ENCODE measurements at places on chromosomes 11 and 22.
A peak's percentile ranks its signal among the peaks of the same experiment; 100 is the strongest.

- DNase-seq, result peak; percentile 97
Measured at GRCh38 chr22:23144932-23145877, at the start of gene RAB36. TSS of gene RAB36 (plus strand) at chr22:23145477. CDS start at chr22:23146617, 1,140 bp downstream.

GRCh38 chr11:2818503-2818902 is 67.1 kb downstream of the CDKN1C start:
- DNase-seq, result no peak

DNA sequence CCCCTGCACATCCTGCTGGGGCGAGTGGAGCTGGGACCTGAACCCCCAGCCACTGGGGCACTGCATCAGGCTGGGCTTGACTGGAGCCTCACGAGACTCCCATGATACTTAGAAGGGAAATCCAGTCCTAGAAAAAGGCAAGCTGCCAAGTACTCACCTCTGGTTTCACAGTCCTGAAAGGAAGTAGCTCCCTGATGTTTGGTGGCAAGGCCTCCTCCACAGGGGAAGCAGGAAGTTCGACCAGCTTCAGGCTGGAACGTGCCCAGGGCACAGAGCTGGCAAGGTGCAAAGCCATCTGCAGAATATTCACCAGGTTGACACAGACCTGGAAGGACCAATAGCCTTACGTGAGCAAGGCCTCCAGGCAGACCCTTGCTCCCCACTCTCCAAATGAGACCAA is 26.8 kb upstream of the NRIP3 start:
- no peak for DNase-seq

DNA sequence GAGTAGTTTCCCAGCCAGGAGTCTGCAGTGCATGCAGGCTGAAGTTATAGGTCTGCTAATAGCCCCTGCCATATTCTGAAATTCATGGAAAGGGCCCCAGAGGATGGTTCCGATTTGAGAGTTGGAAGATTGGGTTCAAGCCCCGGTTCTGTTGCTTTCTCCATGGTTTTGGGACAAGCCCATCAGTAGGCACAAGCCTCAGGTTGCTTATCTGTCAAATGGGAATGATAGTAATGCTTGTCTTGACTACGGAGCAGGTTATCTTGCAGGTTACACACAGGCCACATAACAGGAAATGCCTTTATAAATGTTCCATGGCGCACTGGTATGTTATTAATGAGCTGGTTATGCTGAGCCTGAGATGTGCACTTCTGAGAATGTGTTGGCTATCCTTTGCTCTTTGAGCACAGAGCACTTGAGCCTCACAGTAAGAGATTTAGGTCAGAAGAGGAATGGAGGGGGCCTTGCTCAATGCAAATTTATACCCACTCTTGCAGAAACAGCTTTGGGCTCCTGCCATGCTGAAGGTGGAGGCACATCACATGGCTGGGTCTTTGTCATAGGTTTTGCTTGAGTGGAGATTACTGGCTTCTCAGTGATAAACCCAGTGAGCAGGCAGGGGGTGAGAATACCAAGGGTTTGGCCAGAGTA is 47.1 kb downstream of the ZNRF3 start:
- peak; percentile 69 for DNase-seq

DNA sequence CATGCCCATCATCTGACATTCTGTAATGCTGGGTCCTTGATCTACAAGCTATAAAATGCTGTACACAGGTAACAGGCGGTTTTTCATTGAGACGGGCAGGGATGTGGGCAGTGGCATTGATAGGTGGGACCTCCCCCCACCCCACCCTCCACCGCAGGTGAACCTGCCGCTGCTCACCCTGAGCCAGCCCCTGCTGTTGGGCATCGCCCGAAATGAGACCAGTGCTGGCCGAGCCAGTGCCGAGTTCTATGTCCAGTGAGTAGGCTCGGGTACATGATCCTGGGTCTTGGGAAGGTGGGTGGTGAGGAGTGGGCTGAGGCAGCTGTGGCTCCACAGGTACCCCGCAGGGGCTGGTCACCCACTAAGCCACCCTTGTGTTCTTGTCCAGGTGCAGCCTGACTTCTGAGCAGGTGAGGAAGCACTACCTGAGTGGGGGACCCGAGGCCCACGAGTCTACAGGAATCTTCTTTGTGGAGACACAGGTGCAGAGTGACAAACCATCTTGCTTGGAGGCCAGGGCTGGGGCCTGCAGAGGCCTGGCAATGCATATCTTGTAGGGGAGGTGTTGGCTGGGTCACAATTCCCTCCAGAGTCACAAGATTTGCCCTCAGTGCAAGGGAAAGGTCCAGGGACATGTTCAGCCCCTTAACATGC is 1.1 kb upstream of the DNAJC4 start:
- no peak for DNase-seq

- no peak for DNase-seq
Measured at GRCh38 chr22:44145544-44145943, 35.2 kb upstream of the PARVG start.

- DNase-seq, result no peak
Measured at GRCh38 chr11:113862435-113862834, 12.9 kb downstream of the USP28 start.

DNA sequence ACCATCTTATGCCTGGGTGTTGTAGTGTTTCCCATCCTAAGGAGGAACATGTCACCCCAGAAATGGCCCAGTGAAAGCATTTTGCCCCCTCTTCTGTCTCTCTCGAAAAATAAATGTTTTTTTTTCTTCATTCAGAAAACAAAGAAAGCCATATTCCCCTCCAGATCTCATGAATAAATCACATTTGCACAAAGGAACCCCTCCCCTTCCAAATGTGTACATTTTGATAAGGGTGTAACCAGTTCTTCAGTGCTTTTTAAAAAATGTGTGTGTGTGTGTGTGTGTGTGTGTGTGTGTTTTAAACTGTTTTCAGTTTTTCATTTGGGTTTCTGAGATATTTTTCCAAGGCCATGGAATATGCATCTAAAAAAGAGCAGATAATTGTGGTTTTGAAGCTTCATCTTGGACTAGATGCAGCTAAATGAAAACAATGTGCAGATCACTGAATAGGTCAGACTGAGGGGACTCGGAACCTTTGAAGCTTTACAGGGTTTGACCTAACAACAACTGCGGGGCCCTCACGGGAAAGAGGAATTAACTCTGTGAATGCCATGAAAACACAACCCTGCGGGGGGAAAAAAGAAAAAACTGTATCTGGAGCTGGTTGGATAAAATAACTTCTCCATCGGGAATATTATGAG is 76.4 kb downstream of the YAP1 start:
- DNase-seq, result no peak

DNA sequence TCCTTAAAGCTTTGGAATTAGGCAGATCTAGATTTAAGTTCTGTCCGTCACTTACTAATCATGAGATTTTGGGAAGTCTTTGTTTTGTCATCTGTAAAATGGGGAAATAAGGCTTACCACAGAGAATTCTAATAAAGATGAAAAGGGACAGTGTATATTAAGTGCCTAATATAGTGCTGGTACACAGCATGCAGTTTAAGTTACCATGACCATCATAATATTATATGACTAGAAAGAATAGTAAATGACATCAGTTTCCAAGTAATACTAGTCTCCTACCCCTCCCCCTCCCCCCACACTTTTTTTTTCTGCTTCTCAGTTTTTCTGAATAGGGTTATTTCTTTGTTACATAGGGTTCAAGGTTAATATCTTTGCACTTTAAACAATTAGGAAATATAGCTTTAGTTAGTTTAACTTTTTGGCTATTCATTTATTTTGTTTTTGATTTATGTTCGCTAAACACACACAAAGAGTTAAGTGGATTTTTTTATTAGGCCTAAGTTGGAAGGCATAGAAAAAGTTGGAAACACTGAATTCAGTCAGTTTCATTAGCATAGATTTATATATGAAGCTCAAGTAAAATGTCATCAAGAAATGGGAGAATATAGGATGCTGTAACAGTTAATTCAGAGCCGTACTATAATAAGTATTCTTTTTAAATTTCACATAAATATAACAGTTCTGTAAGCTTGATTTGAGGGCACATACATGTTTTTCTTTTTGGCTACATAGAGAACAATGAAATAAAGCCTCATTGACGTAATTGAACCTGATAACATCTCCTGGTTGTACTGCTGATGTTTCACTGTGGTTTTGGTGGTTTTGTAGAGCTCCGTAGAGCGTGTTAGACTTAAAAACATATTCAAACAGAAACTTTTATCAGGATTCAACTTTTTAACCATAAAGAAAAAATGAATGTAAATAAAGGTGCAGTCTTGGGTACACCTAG is 121.2 kb downstream of the PDE3B start:
- peak; percentile 67 for DNase-seq

DNA sequence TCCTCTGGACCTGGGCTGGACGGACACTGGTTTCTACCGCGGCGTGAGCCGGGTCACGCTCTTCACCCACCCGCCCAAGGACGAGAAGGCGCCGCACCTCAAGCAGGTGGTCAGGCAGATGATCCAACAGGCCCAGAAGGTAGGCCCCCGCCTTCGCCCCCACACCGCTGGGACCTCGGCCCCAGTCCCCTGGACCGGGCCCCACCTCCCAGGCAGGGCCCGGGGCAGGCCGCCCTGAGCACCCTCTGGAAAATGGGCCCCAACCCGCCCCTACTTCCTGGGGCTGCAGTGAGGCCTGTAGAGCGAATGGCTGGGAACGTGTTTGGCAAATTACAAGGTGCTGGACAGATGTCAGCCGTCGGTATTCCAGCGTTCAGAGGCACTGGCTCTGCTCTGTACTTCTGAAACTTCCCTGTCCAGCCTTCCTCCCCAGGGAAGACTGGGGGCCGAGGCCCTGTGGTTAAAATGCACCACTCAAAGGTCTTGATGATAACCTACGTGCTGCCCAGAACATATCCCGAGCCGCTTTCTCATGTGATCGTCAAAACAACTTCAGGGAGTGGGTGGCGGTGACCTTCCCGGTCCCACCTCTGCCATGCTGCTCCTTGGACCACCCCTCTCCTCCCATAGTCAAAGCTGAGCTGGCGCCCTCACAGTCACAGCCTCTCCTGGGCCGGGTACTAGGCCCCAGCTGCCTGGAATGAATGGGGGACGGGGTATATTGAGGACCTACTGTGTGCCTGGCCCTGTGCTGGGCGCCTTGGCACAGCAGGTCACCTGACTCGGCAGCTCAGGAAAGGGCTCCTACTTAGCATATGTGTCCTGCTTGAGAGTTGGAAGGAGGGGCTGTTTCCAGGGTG is 869 bp downstream of the FAM83F start:
- no peak for DNase-seq

DNA sequence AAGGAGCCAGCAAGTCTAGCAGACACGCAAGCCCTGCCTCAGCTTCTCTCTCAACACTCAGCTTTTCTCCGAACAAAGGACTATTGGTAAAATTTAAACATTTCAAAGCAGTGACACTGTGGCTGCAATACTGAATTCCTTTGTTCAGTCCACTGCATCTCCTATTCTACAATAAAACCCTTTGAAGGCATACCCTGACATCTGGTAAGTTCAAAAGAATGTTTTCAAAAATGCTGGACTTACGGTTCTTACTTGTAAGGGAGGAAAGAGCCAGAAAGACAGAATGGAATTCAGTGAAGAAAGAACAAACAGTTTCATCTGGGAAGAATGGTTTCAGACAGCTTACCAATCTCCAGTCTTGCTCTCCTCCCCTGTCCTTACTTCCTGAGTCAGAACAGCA is 12.7 kb upstream of the OR8K1 start:
- DNase-seq, result no peak

- no peak for DNase-seq
Measured at GRCh38 chr11:46463701-46464421, 72.3 kb upstream of the CHRM4 start.

DNA sequence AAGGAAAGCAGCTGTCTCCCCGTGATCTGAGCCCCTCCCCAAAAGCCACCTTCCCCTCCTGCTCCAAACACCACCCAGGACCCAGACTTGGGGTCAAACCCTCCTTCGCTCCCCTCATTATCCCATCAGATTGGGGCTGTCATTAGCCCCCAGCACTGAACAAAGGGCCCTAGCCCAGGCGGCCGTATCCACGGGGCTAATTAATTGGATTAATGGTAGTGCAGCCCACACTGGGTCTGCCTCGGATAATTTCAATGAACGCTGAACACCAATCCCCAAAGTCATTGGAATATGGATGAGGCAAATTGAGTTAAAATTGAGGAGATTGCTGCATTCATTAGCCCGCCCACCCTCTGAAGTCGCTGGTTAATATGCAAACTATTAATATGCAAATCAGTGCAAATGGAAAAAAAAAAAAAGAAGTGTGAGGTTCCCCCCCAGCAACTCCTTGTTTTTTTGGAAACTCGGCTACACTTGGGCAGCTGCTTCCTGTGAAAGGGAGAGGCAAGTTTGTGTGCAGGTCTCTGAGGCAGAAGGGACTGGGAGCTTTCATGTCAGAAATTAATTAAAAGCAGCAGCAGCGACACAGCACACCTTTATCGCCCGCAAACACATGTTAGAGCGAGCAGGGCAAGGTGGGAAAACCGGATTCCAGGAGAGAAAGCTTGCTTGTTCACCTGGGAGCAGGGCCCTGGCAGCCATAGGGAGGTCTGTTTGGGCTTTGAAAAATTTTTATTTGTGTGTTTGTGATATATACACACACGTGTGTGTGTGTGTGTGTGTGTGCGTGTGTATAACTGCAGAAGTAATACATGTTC is 517.8 kb downstream of the MIAT start:
- DNase-seq, result no peak

GRCh38 chr11:121459413-121460017 is 6.7 kb upstream of the SORL1-AS1 start:
- DNase-seq, result no peak

- no peak for DNase-seq
Measured at GRCh38 chr22:35726933-35727332, 9.3 kb downstream of the APOL5 start.

DNA sequence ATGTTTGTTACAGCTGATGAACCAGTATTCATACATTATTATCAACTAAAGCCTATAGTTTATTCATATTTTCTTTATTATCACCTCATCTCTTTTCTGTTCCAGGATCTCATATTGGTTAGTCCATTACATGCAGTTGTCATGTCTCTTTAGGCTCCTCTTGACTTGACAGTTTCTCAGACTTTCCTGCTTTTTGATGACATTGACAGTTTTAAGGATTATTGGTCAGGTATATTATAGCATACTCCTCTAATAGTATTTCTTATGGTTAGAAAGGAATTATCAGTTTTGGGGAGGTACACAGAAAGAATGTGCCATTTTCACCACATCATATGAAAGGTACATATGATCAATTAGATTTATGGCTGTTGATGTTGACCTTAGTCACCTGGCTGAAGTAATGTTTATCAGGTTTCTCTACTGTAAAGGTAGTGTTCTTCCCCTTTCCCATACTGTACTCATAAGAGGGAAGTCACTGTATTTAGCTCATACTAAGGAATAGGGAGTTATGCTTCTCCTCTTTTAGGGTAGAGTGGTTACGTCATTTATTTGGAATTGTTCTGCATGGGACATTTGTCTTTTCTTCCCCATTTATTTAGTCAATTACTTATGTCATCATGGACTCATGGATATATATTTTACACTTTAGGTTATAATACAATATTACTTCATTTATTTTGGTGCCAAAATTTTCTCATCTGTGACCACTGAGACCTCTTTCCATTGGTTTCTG is 9.4 kb upstream of the ANO3 start:
- DNase-seq, result no peak

- DNase-seq, result no peak
Measured at GRCh38 chr11:74004759-74005615, 3.9 kb downstream of the UCP3 start.

- DNase-seq, result no peak
Measured at GRCh38 chr11:107276077-107276476, 181.5 kb downstream of the CWF19L2 start.
